H7 (cell line): ENCODE measurements at places on chromosomes 6 and 20.

DNA sequence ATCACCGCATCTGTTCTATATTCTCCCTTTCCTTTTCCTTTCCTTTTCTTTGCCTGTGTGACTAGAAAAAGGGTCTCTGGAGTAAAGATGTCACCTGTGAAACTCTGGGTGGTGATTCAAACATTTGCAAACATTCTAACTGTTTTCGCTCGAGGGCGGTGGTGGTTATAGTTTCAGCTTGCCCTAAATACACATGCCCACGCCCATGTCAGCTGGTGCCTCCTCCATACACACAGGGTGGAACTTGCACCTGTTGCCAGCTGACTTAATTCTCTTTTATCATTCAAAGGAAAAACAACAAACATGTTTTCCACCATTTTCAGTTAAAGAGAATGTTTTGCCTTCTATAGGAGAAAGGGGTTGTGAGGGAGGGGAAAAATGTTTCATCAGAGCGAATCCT is 381.9 kb upstream of the ARID1B start:
- no peak for DNase-seq

DNA sequence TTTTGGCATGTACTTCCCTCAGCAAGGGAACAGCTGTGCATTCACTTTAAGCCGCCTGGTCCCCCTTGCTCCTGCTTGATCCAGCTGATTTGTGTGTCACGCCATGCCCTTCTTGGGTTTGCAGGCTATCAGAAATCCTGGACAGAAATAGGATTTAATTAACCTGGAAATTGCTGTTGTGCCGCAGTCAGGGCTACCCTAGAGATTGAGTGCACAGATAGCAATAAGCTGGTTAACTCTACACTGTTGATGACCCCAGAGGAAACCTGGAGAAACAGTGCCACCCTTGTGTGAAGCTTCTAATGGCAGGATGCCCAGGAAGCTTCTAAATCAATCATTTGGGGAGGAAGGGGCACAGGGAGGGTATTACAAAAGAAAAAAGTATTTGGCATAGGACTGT is 199.0 kb downstream of the JARID2 start:
- DNase-seq = no peak

- DNase-seq = no peak
Measured at GRCh38 chr6:70415660-70416059, 2.4 kb downstream of the FAM135A start.

- DNase-seq = no peak
Measured at GRCh38 chr20:42399802-42400201, 781.6 kb upstream of the CHD6 start.

DNA sequence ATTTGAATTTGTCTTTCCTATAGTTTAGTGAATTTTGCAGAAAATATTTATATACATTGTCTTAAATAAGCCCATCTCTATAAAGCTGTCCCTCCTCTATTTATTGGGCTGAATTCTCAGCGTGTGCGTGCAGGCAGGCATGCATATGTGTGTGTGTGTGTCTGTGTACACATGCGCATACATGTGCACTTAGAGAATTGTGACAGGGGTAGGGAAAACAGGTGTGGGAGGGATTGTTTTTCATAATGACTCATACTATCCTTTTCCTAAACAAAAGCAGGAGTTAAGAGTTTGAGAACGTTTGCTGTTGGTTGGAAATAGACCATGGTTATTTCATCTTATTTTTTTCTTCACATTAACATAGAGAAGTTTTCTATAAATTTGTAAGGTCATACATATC is 43.4 kb upstream of the FABP7 start:
- no peak for DNase-seq

- DNase-seq = no peak
Measured at GRCh38 chr6:5083813-5084359, 1.3 kb upstream of the PPP1R3G start.

- DNase-seq = no peak
Measured at GRCh38 chr20:25087186-25087929, 5.4 kb upstream of the VSX1 start.

GRCh38 chr6:76876922-76877553 is 586.3 kb downstream of the HTR1B start:
- peak; percentile 47 for DNase-seq

DNA sequence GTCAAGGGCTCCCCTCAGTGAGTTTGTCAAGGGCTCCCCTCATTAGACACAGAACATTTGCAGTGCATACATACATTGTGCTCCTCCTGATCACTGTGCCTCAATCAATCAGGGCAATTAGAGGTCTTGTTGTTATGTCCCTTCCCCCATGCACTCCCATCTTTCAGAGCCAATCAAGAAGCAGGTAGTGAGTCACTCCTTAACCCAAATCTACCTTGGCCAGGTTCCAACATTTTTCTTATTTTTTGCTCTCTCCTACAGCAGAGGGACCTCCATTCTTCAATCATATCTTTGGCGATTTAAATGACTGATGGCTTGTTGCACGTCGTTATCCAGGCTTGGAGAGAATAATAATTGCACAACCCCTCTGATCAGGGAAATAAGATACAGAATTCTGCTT is 409.9 kb upstream of the SPTLC3 start:
- DNase-seq = no peak

- peak; percentile 43 for DNase-seq
Measured at GRCh38 chr6:137661601-137662000, 167.4 kb upstream of the OLIG3 start.

- DNase-seq = no peak
Measured at GRCh38 chr6:10778230-10778629, 30.6 kb downstream of the TMEM14B start.

GRCh38 chr6:3405679-3406078 is 51.2 kb downstream of the SLC22A23 start:
- DNase-seq = no peak

- DNase-seq = no peak
Measured at GRCh38 chr20:49765846-49766541, 46.6 kb upstream of the SLC9A8 start.

DNA sequence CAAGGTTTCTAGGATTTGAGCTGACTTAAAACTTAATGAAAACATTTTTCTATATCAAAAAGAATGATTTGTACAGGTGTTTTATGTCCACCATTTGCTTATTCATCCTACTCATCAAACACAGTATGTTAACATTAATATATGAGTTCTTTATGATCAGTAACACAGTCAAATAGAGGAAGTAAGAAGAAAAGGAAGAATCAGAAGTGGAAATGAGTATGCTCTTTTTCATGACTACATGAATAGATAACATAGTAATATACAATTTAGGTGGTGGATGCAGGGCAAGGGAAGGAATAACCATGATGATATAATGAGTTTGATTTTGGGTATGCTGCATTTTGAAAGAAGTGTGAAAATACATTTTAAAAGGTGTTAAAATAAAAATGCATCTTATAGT is 16.5 kb downstream of the KPNA5 start:
- no peak for DNase-seq

GRCh38 chr6:40543776-40544175 is 43.4 kb downstream of the LRFN2 start:
- DNase-seq = no peak

DNA sequence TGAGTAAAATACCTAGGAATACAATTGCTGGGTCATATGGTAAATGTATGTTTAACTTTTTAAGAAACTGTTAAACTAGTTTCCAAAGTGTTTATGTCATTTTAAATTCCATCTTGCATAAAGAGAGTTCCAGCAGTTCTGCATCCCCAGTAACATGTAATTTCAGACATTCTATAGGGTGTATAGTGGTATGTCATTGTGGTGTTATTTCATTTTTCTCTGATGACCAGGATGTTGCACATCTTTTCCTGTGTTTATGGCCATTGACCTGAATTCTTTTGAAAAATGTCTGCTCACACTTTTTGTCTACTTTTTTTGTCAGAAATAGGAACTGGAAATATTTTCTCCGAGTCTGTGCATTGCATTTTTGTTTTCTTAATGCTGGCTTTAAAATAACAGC is 128.9 kb downstream of the TMEM200A start:
- no peak for DNase-seq

GRCh38 chr6:134398453-134398852 is 80.5 kb upstream of the SGK1 start:
- DNase-seq = no peak

GRCh38 chr6:124040655-124041054 is 237.0 kb downstream of the NKAIN2 start:
- no peak for DNase-seq

GRCh38 chr6:91812596-91813274 is 1225.9 kb upstream of the MAP3K7 start:
- DNase-seq = no peak

GRCh38 chr20:17614176-17614811 is 44.4 kb downstream of the DSTN start:
- DNase-seq = peak; percentile 54

DNA sequence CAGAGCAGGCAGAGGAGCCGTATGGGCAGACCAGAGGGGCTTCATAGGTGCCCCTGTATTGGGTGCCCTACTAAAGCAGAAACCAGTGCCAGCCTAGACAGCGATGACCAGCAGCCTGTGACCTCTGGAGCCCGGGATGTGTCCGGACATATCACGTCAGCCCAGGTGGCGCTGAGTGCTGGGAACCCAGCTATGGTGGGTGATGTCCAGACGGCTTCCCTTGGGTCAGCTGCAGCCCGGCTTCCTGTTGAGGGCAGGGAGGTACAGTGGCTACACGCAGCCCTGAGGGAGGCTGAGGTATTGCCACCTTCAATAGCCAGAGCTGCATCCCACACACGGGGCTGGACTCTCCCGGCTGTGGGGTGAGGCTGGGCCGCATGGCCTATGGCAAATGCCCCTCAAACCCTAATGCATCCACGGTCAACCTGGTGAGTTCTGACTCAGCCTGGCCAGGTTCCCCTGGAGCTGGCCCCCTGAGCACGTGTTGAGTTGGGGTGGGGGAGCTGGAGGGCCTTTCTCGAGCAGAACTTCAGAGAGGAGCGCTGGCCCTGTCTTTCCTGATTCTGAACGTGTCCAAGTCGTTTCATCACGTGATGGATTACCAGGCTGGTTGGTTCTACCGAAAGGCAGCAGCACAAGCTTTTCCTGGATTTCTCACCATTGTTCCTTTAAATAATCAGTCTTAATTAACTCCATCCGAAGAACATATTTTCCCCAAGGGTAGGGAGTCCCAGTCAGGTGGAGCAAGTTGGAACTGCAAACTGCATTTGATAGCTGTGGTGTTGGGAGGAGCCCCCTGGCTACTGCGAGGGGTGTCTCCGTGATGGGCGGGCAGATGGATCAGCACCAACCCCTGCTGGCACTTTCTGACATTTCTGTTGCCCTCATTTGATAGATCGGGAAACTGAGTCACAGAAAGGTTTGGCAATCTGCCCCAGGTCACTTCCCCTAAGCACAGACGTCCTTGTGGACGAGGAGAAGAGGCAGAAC is 7.1 kb upstream of the MYT1 start:
- DNase-seq = peak; percentile 47

DNA sequence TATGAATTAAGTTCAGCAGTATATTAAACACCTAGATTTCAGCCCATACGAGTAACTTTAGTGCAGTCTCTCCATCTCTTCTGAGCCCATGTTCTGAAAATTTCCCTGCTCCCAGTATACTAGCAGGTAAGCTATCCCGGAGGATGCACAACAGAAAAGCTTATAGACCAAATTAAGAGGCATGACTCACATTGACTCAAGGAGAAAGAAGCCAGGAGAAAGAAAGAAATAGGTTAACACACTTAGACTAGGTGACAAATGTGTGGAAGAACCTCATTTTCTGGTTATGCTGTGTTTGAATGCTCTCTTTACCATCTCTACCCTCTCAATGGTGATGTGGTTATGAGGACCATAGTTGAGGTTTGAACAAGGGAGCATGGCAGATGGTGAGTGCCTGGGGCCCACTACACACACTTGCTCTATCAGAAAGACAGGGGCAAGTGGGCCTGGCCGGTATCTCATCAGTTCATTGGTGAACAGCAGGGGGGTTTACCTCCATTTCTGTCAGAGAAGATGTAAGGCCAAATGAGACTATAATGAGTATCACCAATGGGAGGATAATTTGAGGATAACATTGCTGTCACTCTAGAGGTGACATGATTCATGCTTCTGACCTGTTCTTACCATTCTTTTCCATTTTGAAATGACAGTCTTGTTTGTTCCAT is 902.3 kb upstream of the FLRT3 start:
- no peak for DNase-seq

DNA sequence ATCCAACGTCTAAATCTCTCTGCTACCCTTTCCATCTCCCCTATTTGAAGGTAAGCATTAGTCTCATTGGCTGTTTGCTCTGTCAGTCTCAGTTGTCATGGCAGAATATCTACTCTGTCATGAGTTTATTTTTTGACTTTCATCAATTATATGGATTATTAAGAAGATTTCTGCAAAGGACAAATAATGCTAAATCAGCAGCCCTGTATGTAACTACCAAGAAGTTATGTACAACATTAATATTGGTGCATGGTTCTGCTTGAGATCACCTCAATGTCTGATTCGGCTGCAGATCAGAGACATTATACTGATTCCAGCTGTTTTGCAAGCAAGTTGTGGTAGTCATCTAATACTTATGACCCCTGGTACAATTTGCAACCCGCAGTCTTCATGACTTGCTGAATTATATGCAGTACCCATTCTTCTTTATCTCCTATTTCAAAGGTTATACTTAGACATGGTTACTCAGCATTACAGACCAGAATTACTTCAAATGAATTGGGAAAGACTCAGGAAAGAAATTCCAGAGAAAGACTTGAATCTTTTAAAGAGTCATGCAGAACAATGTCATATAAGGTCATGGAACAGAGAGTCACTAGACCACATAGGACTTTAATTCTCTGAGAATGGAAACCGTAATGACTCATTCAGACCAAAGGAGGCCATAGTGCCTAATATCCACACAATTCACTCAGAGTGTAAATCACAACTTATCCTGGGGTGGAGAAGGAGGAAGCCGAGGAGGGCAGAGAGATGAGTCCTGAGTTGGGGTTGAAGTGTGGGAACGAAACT is 201.4 kb downstream of the IBTK start:
- no peak for DNase-seq

GRCh38 chr20:56352345-56353055 is 6.3 kb upstream of the FAM210B start:
- DNase-seq = no peak

DNA sequence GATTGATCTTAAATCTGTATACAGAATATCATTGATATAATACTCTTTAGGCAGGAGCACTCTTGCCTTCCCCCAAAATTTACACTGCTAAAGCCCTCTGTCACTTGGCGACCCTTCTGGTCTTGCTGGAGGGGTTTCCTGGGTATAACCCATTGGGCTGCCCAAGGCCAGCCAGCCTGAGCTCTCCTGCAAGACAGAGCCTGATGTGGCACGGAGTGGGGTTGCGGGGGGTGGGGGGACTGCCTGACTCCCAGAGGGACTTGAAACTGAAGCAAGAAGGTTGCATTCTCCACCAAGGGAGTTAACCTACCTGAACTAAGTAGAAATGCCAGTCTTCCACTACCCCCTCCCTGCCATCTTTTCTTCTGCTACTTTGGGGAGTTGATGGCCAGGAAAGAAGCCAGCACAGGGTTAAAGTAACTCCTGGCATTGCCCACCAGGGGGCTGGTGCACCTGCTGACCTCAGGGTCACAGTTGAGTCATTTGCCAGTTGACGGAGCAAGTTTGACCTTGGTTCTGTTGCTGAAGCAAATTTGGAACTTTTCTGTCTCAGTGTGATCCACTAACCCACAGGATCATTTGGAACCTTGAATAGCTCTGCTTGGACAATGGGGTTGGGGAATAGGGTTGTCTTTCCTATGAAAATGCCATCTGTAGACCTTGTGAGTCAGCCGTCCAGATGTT is 79.4 kb downstream of the ASXL1 start:
- peak; percentile 82 for DNase-seq

- DNase-seq = no peak
Measured at GRCh38 chr6:1322696-1323219, 10.9 kb downstream of the FOXQ1 start.

GRCh38 chr20:59813948-59814839 is 119.2 kb downstream of the SYCP2 start:
- DNase-seq = no peak
